T-helper 17 cell (primary cell): ENCODE measurements at places on chromosomes 3 and 15.

DNA sequence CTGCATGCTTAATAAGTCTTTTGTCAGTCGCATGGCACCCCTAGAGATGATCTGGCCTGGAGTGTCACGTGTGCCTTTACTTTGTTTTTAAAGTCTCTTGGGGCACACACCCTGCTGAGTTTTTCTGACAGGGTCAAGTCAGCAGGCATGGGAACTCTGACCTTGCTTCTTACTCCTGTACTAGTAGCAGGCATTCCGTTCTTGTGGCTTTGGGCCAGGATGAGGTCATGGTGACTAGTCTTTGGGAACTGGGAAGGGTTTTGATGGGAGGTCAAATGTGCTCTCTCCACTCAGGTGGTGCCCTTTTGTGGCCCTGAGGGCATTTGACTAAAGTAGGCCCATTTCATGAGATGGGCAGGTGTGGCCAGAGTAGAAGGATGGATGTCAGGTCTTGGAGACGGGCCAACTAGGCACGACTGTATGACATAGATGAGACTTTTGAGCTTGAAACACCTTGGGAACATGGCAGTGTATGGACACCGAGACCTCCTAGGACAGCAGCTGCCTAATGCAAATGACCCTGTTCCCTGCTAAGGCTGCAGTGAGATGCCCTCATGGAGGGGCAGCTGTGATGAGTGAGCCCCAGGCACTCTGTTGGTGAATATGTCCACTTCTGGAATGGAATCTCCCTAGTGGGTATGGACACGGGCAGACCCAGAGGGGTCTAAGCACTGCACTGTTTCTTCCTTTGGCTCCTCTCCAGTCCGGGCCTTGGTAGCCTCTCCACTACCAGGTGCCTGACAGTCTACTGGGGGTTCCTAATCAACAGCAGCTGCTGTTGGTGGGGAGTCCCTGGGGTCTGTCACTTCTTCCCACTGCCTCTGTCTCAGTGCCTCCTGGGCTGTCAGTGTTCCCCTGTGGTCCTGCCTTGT, 16.4 kb downstream of the SRPRB start:
- no peak for DNase-seq

DNA sequence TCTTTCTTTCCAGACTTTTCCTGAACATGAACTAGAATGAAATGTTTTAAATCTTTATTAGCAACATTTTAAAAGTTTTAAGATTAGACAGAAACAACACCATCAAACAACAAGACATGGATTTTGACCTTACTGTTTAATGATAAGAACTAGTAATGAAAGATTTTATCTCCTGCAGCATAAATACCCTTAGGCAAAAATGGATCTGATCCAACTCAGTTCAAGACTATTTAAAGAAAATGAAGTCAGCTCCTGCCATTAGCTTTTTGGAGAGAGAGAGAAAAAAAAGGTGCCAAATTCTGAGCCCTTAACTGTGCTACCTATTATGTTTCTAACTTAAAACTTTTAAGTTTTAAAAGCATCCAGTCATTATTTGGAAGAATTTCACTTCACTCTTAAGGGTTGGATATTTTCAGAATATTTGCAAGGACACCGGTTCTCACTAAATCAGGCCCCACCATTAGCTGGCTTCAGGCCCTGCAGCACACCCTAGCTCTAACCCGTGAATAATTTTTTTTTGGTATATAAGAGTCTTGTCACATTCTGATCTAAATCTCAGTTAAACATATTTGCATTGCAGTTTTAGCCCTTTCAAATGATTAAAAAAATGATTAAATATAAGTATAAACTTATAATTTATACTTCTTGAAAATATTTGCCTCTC, 60.0 kb downstream of the NR1I2 start:
- DNase-seq: no peak

GRCh38 chr15:91862891-91863504, 9.5 kb downstream of the SLCO3A1 start:
- no peak for DNase-seq

DNA sequence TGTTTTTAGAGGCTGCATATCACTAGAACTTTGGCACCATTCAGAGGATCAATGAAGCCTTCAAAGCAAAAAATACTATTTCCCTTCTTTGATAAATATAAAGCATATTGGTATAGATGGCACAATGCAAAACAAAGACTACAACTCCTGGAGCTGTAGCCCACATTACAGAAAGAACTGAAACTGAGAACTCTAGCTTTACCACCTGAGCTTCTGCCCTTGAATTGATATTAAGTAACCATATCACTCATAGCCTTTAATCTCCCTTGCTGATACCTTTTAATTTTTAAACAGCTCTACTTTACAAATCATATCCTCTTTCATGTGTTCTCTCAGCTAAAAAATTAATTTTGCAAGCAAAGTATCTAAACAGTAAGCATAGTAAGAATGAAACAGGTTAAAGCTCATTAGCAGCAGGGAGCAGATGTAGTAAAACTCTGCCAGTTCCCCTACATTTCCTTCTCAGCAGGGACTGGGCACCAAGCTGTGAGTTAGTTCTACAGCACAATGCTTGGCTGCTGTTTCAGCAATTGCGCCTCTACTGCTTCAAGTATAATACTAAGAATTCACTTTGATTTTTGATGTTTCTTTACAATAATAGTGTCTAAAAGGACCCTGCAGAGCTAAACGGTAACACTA, 97.9 kb upstream of the NANOGP8 start:
- DNase-seq: no peak

DNA sequence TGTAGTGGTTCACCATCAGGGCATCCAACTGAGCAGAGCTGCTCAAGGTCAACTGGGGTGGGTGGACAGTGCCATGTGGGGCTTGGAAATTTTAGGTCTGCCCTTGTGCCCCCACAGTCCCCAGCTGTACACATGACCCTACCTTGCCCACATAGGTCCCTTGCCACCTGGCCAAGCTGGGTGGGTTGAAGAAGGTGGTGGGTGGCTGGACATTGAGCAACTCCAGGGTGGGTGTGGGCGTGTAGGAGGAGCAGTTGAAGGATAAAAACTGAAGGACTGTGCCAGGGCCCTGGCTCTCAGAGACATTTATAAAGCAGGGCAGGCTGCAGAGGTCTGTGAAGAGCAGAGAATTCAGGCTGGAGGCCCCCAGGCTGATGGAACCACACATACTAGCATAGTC, 568 bp downstream of the CDHR4 start:
- no peak for DNase-seq

DNA sequence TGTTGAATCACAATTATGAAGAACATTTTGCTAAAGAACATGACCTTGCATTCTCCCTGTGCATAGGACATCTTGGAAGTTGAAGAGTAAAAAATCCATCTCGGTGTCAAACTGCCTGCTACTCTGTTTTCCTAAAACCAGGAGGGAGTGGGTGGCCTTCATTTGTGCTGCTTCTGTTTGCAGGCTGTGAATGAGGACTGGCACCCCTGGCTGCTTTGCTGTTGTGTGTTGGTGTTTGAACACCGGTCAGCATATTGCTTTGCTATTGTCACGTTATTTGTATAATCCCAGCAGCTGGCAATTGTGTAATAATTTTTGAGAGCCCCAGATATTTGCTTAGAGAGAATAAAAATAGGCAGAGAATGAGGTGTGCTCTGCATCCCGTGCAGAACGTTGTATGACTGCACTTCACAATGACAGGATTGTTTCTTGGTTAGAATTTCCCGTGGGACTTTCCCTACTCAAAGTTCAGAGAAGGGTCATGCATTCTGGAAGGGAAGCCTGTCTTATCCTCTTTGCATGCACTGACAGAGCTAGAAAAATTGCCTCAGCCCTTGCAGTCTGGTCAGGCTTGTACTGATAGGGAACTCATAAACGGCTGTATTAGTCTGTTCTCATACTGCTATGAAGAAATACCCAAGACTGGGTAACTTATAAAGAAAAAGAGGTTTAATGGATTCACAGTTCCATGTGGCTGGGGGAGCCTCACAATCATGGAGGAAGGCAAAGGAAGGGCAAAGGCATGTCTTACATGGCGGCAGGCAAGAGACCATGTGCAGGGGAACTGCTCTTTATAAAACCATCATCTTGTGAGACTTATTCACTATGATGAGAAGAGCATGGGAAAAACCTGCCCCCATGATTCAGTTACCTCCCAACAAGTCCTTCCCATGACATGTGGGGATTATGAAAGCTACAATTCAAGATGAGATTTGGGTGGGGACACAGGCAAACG, 16.3 kb downstream of the SV2B start:
- no peak for DNase-seq

DNA sequence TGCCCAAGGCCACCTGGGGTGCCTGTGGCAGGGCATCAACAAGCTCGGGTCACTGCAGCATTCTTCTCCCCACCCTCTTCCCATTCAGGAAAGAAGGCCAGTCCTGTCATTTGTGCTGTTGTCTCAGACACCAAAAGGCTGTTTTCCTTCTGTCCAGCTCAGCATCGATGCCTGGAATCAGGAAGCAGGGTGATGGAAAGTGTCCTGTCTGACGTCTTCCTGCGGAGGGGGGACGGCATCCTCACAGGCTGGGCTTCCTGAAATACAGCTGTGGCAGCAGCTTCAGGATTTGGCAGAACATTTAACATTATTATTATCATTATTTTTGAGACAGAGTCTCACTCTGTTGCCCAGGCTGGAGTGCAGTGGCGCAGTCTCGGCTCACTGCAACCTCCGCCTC, 33.0 kb upstream of the ANKDD1A start:
- DNase-seq: no peak

GRCh38 chr15:89332446-89332845, 2.2 kb downstream of the POLG start:
- no peak for DNase-seq

GRCh38 chr15:29670266-29670665, 152.0 kb downstream of the TJP1 start:
- DNase-seq: no peak
